ENCODE measurements at places on chromosomes 4 and X. TPM values are rescaled to one million over a fixed set of nuclear protein-coding genes. Genes with fewer than 3 reads are reported as not detected.

The TASL gene
- not detected for total RNA-seq

The FTSJ1 gene
- total RNA-seq = 95.2 TPM

The HTN3 gene
- not detected for total RNA-seq

The NXF2B gene
- not detected for total RNA-seq

The PPP3CA gene
- total RNA-seq = 57.0 TPM

The CMC4 gene
- total RNA-seq = 19.7 TPM

The GPRASP3 gene
- 0.89 TPM for total RNA-seq

The ARHGAP36 gene
- total RNA-seq = not detected

The GYPB gene
- not detected for total RNA-seq

The MBTPS2 gene
- total RNA-seq = 9.2 TPM

The CXorf51B gene
- not detected for total RNA-seq

The CDS1 gene
- not detected for total RNA-seq

The SYTL4 gene
- 4.6 TPM for total RNA-seq

The CTAG1A gene
- total RNA-seq = not detected

The MAGT1 gene
- 51.1 TPM for total RNA-seq

All from GM23248 (cell line).